Activated naive CD8-positive, alpha-beta T cell treated with anti-CD3 and anti-CD28 coated beads, Interleukin-2, amount 10 ng/mL, durations not matched to agents 7 days and 5 days (primary cell): ENCODE measurements at places on chromosomes 3 and 15. TPM values are rescaled to one million over a fixed set of nuclear protein-coding genes. Genes with fewer than 3 reads are reported as not detected.

SORD gene
- 10.2 TPM for total RNA-seq

- no peak for DNase-seq
- no peaks in the 10 kb centered on the region for H3K4me1 ChIP-seq
- no peak overlapping the region for H3K27ac ChIP-seq
- H3K4me3 ChIP-seq, result no peak overlapping the region
These were observed 267.8 kb upstream of the FRG2C start for GRCh38 chr3:75396316-75396802.

CCDC9B gene
- 2.6 TPM for total RNA-seq

DNA sequence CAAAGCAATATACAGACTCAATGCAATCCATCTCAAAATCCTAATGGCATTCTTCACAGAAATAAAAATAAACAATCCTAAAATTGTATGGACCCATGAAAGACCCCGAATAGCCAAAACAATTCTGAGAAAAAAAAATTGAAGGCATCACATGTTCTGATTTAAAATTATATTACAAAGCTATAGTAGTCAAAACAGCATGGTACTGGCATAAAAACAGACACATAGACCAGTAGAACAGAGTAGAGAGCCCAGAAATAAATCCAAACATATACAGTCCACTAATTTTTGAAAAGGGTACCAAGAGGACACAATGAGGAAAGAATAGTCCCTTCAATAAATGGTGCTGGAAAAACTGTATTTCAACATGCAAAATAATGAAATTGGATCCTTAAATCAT, 70.4 kb upstream of the THRB start:
- no peaks in the 10 kb centered on the region for H3K4me1 ChIP-seq
- DNase-seq, result no peak
- H3K4me3 ChIP-seq, result no peak overlapping the region
- peaks cover 2% of the 10 kb centered on the region for H3K27me3 ChIP-seq
- no peaks in the 10 kb centered on the region for H3K36me3 ChIP-seq
- H3K27ac ChIP-seq, result no peak overlapping the region

DNA sequence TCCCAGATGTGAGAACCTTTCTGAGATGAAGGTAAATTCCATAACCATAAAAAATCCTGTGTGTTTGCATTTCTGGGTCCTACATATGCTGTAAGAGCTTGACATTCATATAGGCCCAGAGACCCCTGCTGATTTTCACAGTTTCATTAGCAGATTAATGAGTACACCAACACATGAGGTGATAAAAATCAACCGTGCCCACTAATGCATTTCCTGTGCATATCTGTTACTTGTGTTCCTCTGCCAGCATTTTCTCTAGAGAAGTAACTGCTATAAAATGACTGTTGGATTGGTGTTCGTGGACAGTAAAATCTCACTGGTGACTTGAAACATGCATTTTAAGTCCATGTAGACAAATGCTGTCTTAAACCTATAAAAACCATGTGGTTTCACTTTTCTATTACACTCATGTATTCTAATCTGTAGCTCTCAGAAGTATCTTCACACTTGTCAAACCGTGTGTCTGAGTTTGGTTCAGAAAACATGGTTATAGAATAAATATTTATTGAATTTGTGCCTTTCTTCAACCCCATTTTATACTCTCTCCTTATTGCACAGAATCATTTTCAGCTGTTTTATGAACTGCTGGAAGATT, 14.6 kb downstream of the MAP2K5 start:
- H3K27me3 ChIP-seq, result no peaks in the 10 kb centered on the region
- no peak overlapping the region for H3K4me3 ChIP-seq

- H3K4me1 ChIP-seq, result peaks cover 24% of the 10 kb centered on the region
- peak; percentile 77 for DNase-seq
- H3K27me3 ChIP-seq, result no peaks in the 10 kb centered on the region
- H3K4me3 ChIP-seq, result peak within 1 kb of the TSS; percentile 88
These were observed at the start of gene DNAJA4 for GRCh38 chr15:78264304-78265136. Gene DNAJA4, plus strand, starts transcription at chr15:78264562. Its CDS starts 202 bp downstream, at chr15:78264764.

DNA sequence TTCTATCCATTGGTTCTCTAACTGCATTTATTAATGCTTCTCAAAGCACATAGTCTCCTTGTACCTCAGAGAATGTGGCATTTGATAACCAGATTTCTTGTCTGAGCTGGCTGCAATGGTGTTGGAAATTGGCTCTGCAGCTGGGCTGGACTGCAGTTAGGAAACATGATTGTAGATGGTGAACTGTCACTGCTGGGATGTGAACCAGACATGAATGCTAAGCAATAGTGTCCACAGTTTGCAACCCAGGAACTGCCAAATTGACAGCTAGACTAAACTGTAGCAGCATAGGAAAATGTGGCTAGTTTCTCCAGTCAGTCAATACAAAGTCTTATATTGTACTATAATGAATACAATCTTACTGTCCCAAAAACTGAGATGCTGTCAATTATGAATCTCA, 656.6 kb upstream of the GOLIM4 start:
- H3K4me3 ChIP-seq, result no peak overlapping the region
- no peaks in the 10 kb centered on the region for H3K36me3 ChIP-seq
- no peaks in the 10 kb centered on the region for H3K4me1 ChIP-seq
- no peak overlapping the region for H3K27ac ChIP-seq
- H3K27me3 ChIP-seq, result no peaks in the 10 kb centered on the region
- no peak for DNase-seq
